Type B pancreatic cell (in vitro differentiated cells): ENCODE measurements at places on chromosomes 1 and 21. TPM values are rescaled to one million over a fixed set of nuclear protein-coding genes. Genes with fewer than 3 reads are reported as not detected.

DNA sequence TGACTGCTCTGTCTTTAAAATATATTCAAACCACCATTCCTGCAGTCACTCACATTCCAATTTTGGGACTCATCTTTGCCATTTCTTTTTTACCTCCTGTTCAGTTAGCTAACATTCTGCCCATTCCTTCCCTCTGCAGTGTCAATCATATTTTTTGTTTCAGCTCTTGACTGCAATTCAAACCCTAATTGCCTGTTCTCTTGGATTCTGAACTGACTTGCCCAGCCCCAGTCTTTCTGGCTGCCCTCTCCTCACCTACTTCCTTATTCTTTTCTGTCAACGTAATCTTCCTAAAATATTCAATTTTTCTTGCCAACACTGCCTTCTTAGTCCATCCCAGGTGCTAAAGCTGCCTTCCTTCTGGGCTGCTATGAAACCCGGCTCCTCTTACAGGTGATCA lies 6.1 kb downstream of the PRDM2 start:
- peak overlapping the region; percentile 77 for H3K27ac ChIP-seq
- peaks cover 6% of the 10 kb centered on the region for H3K36me3 ChIP-seq
- peaks cover 27% of the 10 kb centered on the region for H3K4me1 ChIP-seq
- no peak overlapping the region for H3K4me3 ChIP-seq

DNA sequence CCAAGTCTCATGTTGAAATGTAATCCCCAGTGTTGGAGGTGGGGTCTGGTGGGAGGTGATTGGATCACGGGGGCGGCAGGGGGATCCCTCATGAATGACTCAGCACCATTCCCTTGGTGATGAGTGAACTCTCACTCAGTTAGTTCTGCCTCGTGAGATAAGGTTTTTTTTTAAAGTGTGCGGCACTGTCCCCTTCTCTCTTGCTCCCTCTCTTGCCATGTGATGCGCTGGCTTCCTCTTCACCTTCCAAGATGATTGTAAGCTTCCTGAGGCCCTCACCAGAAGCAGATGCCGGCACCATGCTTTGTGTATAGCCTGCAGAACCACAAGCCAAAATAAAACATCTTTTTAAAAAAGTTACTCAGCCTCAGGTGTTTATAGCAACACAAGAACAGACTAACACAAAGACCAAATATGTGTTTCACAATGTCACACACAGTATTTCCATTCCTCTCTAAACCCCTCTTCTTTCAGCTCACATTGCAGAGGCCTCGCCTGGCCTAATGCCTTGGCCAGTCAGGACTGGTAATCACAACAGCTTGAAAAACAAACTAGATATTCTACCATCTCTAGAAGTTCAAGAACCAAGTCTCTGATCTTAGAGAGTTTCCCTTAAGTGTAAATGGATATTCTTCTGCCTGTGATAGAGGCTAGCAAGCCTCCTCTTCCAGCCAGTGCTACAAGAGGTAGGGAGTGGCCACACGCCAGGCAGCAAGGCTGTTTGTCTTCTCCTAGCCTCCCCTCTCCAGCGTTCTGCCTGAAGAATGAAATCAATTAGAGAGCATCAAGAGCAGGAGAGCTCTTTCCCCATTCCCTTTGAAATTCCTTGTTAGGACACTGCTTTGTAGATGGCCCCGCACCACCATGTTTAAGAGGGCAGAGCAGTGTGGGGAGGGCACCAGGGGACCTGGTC lies 19.6 kb upstream of the RAP1A start:
- peaks cover 4% of the 10 kb centered on the region for H3K27me3 ChIP-seq
- H3K27ac ChIP-seq: no peak overlapping the region
- no peaks in the 10 kb centered on the region for H3K4me1 ChIP-seq
- no peaks in the 10 kb centered on the region for H3K36me3 ChIP-seq
- DNase-seq: no peak

DNA sequence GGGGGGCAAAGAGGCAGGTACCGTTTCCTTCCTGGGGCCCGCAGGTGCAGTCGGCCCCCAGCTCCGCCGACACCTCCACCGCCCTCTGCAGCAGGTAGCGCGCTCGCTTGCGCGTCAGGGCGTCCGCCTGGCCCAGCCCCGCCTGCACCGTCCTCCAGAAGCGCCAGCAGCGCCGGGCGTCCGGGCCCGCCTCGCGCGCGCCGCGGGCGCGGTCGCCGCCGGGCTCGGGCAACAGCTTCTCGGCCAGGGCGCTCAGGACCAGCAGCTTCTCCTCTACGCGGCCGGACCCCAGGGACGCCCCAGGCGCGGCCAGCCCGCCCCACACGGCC lies 863 bp downstream of the TARBP1 start:
- H3K36me3 ChIP-seq: peaks cover 4% of the 10 kb centered on the region
- H3K27ac ChIP-seq: peak overlapping the region; percentile 83

DNA sequence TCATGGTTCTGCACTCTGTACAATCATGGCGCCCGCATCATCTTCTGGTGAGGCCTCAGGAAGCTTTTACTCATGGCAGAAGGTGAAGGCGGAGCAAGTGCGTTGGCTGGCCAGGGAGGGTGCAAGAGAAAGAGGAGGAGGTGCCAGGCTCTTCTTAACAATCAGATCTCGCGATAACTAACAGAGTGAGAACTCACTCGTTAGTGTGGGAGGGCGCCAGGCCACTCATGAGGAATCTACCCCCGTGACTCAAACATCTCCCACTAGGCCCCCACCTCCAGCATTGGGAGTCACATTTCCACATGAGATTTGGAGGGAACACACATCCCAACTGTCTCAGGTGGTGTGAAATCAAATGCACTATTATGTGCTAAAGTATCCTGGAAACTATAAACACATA lies 220.2 kb upstream of the CSF3R start:
- no peaks in the 10 kb centered on the region for H3K36me3 ChIP-seq
- H3K4me3 ChIP-seq: no peak overlapping the region
- no peak overlapping the region for H3K27ac ChIP-seq
- peaks cover 78% of the 10 kb centered on the region for H3K27me3 ChIP-seq
- H3K4me1 ChIP-seq: peaks cover 6% of the 10 kb centered on the region

- no peak overlapping the region for H3K27ac ChIP-seq
- DNase-seq: no peak
- peaks cover 11% of the 10 kb centered on the region for H3K36me3 ChIP-seq
- no peak overlapping the region for H3K4me3 ChIP-seq
- no peaks in the 10 kb centered on the region for H3K4me1 ChIP-seq
Observed at GRCh38 chr1:35623832-35624231, 17.5 kb downstream of the PSMB2 start.

DNA sequence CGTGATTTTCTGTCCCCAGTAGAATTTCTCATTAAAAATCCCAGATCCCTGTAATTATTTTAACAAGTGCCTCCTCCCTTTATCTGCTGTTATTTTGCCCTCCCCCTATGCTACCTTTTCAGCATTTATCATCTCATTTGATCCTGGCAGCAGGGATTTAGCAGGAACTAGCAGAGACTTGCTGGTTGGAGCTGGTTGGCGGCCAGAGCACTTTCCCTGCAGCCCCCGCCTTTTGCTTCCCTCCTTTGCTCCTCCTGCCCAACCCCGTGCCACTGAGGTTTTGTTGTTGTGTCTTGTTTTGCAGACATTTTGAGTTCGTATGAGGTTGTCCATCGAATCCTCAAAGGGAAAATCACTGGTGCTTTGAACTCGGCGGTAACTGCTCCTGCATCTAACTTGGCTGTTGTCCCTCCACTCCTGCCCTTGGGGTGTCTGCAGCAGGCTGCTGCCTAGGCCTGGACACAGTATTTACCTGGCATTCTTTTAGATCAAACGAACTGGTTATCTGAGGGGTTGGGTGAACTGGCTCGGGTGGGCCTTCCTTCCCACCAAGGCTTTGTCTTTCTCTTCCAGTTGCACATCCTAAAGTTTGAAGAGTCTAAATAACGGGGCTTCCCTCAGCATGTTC lies 11.2 kb downstream of the UBE2Q1 start:
- H3K27ac ChIP-seq: no peak overlapping the region
- H3K36me3 ChIP-seq: peaks cover 15% of the 10 kb centered on the region
- peaks cover 15% of the 10 kb centered on the region for H3K4me1 ChIP-seq
- H3K27me3 ChIP-seq: peaks cover 9% of the 10 kb centered on the region
- H3K4me3 ChIP-seq: no peak overlapping the region
- no peak for DNase-seq

The FNDC10 gene
- total RNA-seq: 8.9 and 9.3 TPM in 2 replicates
